Activated CD4-positive, alpha-beta memory T cell treated with anti-CD3 and anti-CD28 coated beads, Interleukin-2, amount 10 ng/mL, durations not matched to agents 7 days and 5 days (primary cell): ENCODE measurements at places on chromosomes 6 and 20. TPM values are rescaled to one million over a fixed set of nuclear protein-coding genes. Genes with fewer than 3 reads are reported as not detected.
A peak's percentile ranks its signal among the peaks of the same experiment; 100 is the strongest.

GRCh38 chr6:168929871-168930450 lies 323.7 kb downstream of the THBS2 start:
- no peak for DNase-seq
- H3K4me3 ChIP-seq = no peak overlapping the region
- no peak overlapping the region for H3K27ac ChIP-seq
- H3K36me3 ChIP-seq = no peaks in the 10 kb centered on the region
- no peaks in the 10 kb centered on the region for H3K4me1 ChIP-seq

DNA sequence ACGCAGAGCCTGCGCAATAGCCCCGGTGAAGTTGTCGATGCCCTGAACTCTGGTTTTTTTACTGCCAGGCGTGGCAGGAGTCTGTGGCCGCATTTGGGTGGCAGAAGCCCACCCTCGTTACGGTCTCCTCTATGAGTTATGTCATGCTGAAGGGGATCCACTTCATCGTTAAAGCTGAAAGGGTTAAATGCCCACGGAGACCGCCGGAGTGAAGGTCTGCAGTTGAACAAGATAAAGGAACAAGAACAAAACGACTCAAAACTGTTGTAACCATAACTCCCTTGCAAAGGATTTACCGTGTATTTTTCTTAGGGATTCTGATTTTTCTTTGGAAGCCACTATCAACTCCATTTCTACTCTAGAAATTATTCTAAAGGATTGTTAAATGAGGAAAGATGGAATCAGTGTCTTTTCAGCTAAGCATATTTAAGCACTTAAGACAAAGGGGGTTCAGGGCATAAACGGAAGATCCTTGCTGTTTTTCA lies 501 bp upstream of the ELOVL5 start:
- no peak for DNase-seq
- H3K36me3 ChIP-seq = peaks cover 25% of the 10 kb centered on the region
- H3K4me1 ChIP-seq = peaks cover 39% of the 10 kb centered on the region
- peak overlapping the region; percentile 96 for H3K27ac ChIP-seq
- H3K27me3 ChIP-seq = peaks cover 18% of the 10 kb centered on the region

- no peaks in the 10 kb centered on the region for H3K36me3 ChIP-seq
- no peak overlapping the region for H3K4me3 ChIP-seq
- H3K4me1 ChIP-seq = no peaks in the 10 kb centered on the region
- H3K27ac ChIP-seq = no peak overlapping the region
Observed at GRCh38 chr6:153101461-153101860, 29.6 kb downstream of the RGS17 start.

CRISP3 gene
- not detected for total RNA-seq

TCF21 gene
- not detected for total RNA-seq

DNA sequence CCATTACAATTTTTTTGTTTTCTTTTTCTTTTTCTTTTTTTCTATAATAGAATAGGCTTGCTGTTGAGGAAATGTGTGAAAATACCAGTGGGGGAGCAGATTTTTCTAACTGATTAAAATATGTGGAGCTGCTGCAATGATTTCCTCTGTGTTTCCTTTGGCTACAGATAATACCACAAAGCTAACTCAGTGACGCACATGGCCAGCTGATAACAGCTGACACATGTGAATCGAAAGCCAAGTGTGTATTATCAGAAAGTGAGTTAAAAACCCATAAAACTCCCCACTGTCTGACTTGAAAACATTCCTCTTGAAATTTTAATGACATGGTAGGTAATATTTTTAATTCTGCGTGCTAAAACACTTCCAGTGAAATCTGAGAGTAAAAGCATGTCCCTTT lies 70.8 kb upstream of the AHI1 start:
- peaks cover 36% of the 10 kb centered on the region for H3K36me3 ChIP-seq
- peaks cover 53% of the 10 kb centered on the region for H3K4me1 ChIP-seq
- peaks cover 12% of the 10 kb centered on the region for H3K27me3 ChIP-seq
- peak; percentile 74 for DNase-seq
- peak overlapping the region; percentile 9 for H3K4me3 ChIP-seq
- peak overlapping the region; percentile 73 for H3K27ac ChIP-seq

TP53RK gene
- total RNA-seq = 18.8 TPM

DNA sequence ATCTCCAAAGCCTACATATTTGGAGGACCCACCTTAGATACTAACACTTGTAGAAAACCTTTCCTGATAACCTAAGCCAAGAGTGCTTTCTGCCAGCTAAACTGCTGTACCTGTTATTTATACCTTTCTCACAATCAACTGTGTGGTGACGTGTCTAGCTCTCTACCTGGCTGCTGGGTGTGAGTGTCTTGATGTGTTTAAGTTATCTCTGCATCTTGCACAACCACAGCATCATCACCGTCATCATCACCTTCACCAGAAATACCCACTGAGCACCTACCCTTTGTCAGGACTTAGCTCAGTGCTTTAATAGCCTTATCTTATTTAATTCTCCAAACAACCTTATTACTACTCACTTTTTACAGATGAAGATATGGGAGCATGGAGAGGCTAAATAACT lies 431.3 kb downstream of the MAFB start:
- no peaks in the 10 kb centered on the region for H3K36me3 ChIP-seq
- H3K4me3 ChIP-seq = no peak overlapping the region
- no peak overlapping the region for H3K27ac ChIP-seq
- no peak for DNase-seq
